ENCODE measurements at places on chromosomes 4 and X.

GRCh38 chrX:97704881-97705280, 821.2 kb downstream of the RPA4 start:
- DNase-seq: no peak

DNA sequence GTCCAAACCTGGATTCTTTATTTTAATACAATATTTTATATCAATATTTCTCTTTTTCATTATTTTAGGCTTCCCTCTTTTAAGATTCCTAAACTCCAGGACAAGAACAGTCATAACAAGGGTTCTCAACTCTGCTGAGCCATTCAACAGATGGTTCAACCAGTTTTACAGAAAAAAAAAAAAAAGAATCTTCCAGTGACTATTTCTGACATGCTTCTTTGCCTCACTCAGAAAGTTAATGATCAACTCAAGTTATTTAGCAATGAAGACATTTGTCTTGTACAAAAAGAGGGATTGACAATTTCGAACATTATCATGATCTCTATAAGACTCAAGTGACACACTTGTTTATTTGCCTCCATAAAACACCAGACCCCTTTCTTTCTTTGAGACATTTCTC, 282.6 kb upstream of the GRID2 start:
- DNase-seq: no peak

DNA sequence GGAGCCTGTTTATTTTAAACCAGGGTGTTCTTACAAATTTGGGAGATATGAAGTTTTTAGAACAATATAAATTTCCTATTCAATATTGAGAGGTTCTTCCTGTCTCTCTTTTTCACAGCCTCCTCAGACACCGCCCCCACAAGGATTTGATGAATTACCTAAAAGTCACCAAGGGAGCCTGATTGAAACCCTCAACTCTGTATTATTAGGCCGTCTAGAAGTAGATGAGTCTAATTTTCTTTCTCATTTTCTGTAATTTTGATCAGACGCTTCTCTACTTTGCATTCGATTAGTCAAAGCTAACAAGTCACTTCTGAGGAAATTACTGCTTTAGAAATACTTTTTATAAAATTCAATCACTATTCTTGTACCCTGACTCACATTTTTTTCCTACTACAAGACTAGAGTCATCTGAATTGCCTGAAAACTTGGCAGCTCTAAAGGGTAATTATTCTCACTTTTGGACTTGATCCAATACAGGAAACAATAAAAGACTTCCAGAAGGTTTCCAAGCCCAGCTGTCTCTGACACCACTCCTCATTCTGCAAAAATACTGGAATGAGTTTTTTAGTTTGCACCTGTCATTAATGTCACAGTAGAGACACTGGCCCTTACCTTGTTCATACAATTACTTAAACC, 111.2 kb downstream of the ELOVL6 start:
- DNase-seq: no peak

DNA sequence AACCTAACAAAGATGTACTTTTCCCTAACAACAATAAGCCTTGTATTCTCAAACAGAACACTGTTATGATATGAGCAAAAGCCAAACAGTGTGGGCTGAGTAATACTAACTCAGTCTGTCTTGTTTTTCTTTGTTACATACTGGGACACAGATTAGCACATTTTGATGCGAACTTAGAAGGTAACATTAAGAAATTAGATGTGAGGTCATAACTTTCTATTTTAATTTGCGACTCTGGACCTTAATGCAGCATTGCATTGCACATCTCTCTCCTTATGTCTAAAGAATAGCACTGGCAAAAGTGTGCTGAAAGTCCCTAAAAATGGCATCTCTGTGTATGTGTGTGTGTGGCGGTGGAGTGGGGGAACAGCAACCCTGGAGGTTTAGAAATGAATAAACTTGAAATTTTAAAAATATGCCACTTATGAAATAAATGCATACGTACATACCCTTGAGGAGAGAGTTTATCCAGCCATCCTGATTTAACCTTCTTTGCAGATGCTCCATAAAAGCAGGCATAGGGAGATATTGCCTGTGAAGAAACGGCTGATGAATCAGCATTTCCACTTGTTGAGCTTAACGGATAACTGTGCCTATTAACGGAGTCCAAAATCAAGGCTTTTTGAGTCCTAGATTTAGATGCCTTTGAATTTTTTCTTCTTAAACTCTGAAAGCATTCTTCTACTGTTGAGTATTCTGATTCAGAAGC, 34.2 kb downstream of the ARAP2 start:
- no peak for DNase-seq

DNA sequence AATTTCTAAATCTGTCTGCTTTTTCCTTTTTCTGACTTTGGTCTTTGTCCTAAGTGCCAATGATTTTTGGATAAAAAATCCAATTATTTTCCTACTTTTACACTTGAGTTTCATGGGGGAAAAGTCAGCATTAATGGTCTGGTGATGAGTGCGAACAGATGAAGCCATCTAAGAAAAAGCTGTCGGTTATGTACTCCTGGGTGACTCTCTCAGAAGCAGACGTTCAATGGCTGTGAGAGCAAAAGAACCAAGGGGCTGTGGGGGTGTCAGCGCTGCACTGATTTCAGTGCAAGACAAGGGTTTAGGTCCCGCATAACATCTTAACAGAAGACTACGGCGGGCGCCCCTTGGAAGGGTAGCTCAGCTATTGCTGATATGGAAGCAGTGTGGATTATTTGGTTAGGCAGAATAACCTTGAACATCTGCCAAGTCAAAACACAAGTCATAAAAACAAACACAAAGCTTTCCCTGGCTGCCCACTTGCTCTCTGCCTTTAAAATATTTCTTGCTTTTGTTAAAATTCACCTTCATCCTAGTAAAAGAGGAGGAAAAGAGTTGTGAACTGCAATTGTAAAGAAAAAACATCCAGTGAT, 240.5 kb downstream of the MAML3 start:
- DNase-seq: no peak

DNA sequence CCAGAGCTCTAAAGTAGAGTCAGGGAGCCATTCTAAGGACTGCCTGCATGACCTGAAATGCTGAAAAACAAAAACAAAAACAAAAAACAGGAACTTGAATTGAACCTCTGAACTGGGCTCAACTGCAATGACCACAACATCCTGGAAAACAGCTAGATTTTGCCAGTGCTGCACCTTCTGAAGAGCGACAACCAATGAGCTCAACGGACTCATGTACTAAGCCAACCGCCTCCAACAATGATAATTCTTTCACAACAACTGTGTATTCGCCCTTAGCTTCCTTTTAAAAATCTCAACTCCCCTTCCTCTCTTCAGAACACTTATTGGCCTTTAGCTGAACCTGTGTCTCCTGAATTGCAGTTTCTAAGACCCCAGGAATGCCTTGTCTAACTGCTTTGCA, 69.8 kb downstream of the HAUS3 start:
- no peak for DNase-seq

GRCh38 chrX:68931345-68931744, 102.5 kb downstream of the EFNB1 start:
- no peak for DNase-seq

DNA sequence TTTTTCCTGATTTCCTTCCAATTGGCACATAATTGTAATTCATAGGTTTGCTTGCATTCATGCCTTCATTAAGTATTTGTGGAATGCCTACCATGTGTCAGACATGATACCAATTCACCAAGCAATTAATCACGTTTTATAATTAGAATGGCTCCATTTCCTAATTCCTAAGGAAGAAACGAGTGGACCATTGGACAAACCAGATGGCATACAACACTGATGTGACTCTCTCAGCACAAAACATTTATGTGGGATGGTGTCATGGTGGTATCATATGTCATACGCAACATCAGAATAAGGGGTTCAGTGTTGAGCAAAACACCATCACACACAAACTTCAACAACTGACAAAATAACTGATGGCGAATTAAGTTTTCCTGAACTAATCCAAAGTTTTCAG, 502.8 kb downstream of the DMD start:
- DNase-seq: no peak

DNA sequence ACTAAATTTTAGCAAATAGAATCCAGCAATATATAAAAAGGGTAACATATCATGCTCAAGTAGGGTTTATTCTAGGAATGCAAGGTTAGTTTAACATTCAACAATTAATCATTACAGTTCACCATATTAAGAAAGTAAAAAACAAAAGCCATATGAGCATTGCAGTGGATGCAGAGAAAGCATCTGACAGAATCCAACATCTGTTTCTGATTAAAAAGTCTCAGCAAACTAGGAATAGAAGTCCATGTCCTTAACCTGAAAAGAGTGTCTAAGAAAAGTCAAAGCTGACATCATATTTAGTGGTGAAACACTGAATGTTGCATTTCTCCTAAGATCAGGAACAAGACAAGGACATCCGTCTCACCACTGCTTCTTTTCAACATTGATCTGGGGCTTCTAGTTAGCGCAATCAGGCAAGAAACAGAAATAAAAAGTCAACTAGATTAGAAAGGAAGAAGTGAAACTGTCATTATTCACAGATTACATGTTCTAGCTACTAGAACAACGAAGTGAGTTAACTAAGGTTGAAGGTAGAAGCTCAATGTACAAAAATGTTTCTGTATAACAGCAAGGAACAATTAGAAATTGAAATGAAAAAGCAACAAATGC, 49.3 kb downstream of the MRPL1 start:
- no peak for DNase-seq

DNA sequence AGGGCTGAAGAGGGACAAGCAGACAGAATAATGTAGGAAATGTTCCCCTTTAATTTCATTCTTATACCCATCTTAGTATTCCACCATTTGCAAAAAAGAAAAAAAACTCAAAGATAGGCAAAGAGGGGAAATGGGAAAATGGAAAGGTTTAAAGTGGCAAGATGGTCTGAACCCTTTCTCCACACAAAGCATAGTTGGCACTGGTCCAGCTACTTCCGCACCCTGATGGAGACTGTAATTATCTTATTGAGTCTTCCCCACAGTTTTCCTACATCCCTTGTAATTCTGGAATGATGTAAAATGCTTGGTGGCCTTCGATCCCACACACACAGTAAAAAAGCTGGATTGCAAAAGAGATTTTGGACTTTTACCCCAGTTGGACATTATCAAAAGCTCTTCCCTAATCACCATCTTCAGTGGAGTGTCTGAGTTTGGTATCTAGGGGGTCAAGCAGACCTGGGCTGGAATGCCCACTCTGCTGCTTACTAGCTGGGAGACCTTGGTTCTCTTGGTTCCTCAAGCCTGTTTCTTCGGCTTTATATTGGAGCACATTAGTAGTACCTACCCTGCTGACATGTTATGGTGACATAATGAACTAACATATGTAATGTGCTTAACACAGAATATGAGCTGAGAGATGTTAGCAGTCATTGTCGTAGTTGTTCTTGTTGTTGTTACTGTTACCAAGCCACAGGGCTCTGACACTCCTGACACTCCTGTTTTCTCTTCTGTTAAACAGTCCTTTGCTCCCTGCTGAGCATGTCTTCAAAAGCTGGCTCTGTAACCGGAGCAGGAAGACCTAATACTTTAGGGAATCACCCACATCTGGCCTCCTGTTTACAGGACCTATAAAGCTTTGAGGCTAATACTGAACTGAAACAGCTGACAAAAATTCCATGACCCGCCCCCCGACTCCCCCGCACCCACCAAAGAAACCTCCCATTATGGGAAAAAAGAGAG, 4.7 kb downstream of the SRPX2 start:
- DNase-seq: no peak

- DNase-seq: no peak
Measured at GRCh38 chr4:152719801-152720556, 40.2 kb upstream of the TMEM154 start.

GRCh38 chr4:89136525-89136924, 25.2 kb downstream of the TIGD2 start:
- DNase-seq: no peak

GRCh38 chr4:128130621-128131020, 69.5 kb downstream of the LARP1B start:
- no peak for DNase-seq

- peak; percentile 55 for DNase-seq
Measured at GRCh38 chr4:128061566-128062536, 739 bp downstream of the LARP1B start.

GRCh38 chr4:95539106-95539505, 9.7 kb downstream of the UNC5C start:
- DNase-seq: no peak

- no peak for DNase-seq
Measured at GRCh38 chr4:165367040-165367439, 11.8 kb upstream of the CPE start.

- no peak for DNase-seq
Measured at GRCh38 chr4:61375301-61375700, 175.2 kb downstream of the ADGRL3 start.

- no peak for DNase-seq
Measured at GRCh38 chrX:11117745-11118144, 6.6 kb downstream of the HCCS start.

DNA sequence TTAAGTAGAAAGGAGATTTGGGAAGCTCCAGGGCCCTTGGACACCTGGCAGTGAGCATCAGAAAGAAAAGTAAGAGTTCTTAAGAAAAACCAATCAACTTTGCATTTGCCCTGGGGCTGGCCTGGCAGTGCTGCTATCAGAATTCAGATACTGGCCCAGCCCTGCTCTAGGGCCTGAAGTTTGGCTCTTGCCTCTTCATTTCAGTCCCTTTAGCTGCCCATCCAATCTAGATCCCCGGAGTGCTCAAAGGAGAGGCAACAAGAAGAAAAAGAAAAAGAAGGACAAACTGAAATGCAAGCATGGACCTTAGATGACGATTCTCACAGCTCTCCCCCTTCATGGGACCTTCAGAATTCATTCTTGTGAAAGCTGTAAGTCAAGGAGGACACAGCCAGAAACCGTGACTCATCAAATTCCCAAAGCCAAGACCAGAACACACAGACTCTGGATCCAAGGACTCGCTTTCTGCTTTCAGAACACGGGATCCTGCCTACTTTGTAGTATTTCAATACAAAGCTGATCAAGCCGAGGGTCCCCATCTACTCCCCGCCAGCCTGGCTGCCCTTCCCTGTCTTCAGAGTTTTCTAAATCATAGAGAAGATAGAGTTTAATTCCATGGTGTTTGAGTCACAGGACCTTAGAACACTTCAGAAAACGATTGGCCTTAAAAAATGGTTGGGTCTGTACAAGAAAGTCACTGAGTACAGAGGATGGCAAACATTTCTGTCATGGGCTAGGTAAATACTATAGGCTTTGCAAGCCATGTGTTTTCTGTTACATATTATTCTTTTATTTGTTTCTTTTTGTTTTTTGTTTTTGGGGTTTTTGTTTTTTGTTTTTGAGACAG, 103.7 kb downstream of the RBM47 start:
- no peak for DNase-seq

GRCh38 chrX:143287236-143287635, 230.0 kb downstream of the SPANXN3 start:
- DNase-seq: no peak

GRCh38 chr4:6960154-6960553, 50.5 kb downstream of the TBC1D14 start:
- DNase-seq: no peak

- DNase-seq: no peak
Measured at GRCh38 chrX:149630681-149631233, 835 bp downstream of the TMEM185A start.

GRCh38 chrX:46628460-46629371, 55.2 kb downstream of the CHST7 start:
- DNase-seq: no peak

- no peak for DNase-seq
Measured at GRCh38 chr4:67091673-67092072, 453.6 kb downstream of the CENPC start.

GRCh38 chr4:24007860-24008261, 118.0 kb upstream of the PPARGC1A start:
- DNase-seq: no peak
